ENCODE measurements at places on chromosomes 4 and X.

- DNase-seq, result no peak
Measured at GRCh38 chr4:7893539-7893938, 46.1 kb downstream of the AFAP1 start.

GRCh38 chr4:25703731-25704388 is 48.2 kb downstream of the SLC34A2 start:
- no peak for DNase-seq

DNA sequence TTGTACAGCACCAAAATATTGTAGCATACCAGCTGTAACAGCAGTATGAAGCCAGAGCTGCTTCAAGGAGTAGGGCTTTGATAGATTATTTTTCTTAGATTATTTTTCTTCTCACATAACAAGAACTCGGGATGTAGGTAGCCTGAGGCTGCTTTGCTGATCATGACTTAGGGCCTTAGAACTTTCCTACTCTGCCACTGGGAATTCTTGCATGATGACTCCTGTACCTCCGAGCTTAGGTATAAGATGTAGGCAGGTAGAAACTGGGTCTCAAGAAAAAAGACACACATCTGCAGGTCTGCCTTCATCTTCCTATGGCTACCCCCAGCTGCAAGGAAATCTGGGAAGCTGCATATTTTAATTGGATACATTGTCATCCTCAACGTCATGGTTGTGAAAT is 115.9 kb upstream of the PNPLA4 start:
- no peak for DNase-seq

DNA sequence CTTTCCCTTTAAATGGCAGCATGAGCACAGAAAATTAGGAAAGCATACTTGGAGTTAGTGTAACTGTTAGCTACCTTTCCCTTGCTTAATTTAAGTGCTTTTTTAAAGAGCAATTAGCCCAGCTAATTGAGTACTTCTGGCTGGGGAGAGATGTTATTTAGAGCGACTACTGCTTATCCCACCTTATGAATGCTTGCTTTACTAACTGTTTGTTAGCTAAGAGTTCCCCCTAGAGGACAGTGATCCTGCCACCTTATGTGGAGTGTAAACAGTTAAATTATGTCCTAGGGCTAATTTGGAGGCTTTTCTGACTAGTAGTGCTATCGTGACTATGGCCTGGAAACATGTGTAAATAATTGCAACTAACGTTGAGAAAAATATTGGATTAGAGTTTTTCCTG is 909.4 kb downstream of the FSTL5 start:
- DNase-seq, result no peak

DNA sequence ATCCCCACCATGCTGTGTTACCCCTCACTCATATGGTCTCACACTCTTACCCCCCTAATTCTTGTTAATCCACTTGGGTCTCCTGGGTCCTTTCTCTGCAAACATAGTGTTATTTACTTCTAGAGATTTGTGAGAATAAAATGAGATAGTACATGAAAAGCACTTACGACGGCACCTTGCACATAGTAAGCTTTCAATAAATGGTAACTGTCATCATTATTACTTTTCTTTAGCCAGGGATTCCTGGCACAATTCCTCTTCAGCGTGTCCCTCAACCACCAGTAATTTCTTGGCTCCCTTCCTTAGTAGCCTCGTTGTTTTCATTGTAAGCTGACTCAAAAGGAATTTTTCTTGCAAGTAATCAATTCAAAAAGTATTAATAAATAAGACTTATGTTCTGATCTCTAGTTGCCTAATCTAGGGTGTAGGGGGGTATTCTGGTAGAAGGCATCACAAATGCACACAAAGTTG is 30.1 kb upstream of the RBMX start:
- DNase-seq, result no peak

DNA sequence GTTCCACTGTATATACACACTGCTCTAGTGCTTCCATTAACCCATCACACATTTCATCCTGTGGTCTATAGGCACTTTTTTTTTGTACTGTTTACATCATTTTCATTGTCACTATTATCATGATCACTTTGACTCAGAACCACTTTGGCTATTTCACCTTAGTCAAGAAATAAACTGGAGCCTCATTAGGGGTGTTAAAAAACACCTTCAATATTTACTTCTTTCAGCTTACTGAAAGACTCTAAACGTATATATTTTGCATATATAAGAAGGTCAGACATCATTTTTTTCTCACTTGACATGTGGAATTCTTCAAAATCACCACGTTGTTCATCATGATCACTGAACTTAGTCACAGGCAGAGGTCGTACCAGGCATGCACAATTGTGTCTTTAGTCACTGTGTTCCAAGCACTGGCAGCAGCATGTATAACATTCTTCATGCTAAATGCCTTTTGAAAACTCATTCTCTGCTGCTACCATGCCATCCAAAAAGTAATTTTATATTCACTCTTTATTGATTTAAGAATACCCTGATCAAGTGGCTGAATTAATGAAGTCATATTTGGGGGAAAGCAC is 229.2 kb upstream of the ARSJ start:
- DNase-seq, result no peak
